ENCODE measurements at places on chromosomes 2 and 18.

DNA sequence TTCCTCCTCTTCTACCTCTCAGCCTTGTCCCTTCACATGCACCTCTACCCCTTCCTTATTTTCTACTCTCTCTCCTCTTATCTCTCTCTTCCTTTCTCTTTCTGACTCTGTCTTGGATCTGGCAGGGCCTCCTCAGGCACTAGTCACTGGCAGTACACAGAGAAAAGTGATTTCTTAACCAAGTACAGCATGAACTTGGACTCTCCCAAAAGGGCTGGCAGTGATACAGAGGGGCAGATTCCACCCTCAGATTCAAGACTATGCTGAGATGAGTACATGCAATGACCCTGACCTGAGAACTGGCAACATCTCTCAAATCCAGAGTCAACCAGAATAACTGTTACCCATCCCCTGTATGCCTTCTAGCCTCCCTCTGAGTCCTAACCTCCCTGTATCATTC is 4.3 kb downstream of the AOX1 start:
- no peak for DNase-seq

- DNase-seq = no peak
Measured at GRCh38 chr2:238790833-238791230, 57.1 kb upstream of the TWIST2 start.

GRCh38 chr2:218485986-218486667 is 67.2 kb downstream of the VIL1 start:
- no peak for DNase-seq

DNA sequence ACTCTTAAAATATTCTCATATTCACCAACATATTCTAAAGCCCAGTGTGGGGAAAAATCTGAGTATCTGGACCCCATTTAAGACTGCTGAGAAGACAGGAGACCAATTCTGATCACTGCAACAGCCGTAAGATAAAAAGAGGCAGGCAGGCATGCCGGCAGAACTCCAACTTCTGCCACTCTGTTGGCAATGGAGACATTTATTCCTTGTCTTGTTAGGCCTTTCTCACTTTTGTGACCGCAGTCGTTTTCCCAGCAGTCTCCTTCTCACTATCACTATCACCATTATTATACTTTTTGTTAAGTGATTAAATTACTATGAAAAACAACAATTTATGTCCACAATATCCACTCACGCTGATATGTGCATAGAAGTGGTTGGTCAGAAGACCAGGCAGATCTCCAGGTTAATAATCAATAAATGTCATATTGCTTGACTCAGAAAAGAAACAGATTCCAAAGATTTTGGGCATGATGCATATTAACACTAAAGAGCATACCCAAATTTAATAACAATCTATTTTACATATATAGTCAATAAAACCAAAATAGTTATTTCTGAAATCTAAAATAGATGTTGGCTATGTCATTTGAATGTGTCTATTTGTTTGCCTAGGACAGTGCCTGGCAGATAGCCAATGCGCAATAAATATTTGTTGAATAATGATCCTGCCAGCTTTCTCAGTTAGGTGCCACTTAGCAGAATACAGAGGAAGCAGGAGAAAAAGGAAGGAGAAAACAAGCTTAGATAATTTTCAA is 38.2 kb downstream of the SESTD1 start:
- DNase-seq = no peak

GRCh38 chr2:238346544-238346943 is 26.2 kb downstream of the TRAF3IP1 start:
- no peak for DNase-seq

DNA sequence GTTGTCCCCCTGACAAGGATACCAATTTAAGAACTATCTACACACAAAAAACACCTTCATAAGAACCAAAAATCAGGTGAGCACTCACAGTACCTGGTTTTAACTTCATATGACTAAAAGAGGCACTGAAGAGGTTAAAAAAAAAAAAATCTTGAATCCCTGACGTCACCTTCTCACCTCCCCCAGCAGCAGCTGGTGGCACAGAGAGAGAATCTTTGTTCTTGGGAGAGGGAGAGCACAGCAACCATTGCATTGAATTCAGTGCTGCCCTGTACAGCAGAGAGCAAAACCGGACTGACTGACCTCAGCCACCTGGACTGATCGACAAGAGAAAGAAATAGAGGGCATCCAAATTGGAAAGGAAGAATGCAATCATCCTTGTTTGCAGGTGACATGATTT is 566.0 kb downstream of the TMX3 start:
- DNase-seq = no peak

GRCh38 chr18:76264198-76264875 is 230.7 kb downstream of the ZNF516 start:
- DNase-seq = no peak

- DNase-seq = no peak
Measured at GRCh38 chr2:229126066-229126465, 145.0 kb downstream of the PID1 start.

DNA sequence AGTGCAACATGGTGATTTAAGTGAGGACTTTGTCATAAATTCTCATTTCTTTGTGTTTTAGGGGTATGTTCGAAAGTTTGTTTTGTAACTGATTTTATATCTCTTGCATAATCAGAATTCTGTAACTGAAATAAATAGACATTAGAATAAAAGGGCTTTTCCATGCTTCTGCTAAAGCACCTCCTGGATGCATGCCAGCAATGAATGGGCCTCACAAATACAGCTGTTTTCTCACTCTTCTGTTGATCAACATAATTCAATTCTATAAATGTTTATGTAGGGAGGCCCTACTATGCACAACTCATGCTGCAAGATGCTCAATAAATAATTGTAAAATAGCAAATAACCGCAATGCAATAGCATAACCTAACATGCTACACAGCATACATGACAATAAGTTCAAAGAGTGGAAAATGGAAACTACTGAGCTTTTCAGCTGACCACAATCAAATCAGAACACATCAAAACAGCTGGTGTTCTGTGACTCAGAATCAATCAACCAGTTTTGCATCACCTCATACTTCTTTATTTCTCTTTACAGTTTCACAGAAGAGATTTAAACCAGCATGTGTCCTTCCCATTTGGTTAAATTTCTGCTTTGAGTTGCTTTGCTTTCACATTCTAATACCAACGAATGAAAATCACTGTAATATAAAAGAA is 11.0 kb downstream of the CDH7 start:
- no peak for DNase-seq

- no peak for DNase-seq
Measured at GRCh38 chr2:219107758-219108157, 47.0 kb upstream of the IHH start.

DNA sequence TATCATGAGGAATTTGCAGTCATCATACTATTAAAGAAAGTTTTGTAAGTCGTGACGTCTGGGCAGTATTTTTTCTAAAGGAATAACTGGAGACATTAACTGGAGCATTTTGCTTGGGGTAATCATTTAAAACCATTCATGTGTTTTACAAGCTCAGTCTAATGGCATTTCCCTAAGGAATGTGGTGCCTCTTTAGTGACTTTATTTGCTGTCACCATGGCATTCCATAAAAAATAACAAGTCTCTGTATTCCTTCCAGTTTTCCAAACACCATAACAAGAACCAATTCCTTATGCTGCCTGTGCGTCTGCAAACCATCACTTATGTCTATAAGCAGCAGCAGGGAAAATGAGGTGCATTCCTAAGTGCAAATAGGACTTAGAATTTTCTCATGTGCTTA is 82.8 kb downstream of the EPB41L3 start:
- no peak for DNase-seq

GRCh38 chr2:209121691-209122090 is 302.2 kb upstream of the MAP2 start:
- DNase-seq = no peak

DNA sequence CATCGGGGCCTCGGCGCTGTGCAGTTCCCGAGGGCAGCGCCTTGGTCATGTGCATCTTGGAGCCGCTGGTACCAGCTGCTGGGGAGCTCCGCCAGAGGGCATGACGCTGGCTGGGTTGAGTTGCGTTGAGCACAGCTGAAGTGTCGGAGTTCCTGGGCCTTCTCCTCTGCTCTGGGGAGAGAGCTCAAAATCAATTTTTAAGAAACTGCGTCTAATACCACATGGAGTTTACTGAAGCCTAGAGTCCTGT is 48.7 kb downstream of the GREB1 start:
- no peak for DNase-seq

DNA sequence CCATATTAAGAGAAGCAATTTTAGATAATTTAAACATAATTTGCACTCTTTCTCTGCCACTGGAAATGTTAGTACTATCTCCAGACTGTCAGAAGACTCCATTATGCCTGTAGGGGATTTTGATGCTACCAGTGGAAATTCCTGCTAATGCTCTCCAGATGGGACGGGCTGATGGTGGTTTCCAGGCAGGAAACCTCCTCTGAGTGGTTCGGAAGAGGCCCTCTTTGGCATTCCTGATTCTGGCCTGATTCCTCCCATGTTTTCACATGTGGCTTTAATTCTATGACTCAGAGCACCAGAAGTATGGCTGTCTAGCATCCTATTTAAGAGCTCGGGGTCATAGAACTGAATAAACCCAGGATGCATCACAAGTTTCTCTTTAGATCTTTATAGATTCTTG is 70.9 kb upstream of the ST6GAL2 start:
- DNase-seq = no peak

DNA sequence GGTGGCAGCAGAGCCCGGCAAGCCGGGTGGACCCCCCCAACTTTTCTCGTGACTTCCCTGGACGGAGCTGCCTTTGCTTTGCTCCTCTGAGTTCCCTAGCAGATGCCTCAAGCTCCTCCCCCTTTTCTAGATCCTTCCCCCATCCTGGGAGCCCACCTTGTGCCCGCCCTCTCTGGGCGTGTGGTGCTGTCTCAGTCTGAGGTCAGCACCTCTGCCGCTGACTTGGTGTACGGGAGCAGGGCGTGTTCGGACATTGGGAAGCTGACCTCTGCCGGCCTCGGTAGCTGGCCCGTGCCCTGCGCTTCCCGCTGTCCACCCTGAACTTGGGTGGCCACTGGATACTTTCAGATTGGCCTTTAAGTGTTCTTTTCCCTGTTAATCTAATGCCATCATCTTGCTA is 19.6 kb upstream of the ESPNL start:
- DNase-seq = no peak

GRCh38 chr2:209422191-209422754 is 1.6 kb upstream of the MAP2 start:
- DNase-seq = no peak

GRCh38 chr2:202127687-202128331 is 54.8 kb downstream of the KIAA2012 start:
- DNase-seq = no peak

DNA sequence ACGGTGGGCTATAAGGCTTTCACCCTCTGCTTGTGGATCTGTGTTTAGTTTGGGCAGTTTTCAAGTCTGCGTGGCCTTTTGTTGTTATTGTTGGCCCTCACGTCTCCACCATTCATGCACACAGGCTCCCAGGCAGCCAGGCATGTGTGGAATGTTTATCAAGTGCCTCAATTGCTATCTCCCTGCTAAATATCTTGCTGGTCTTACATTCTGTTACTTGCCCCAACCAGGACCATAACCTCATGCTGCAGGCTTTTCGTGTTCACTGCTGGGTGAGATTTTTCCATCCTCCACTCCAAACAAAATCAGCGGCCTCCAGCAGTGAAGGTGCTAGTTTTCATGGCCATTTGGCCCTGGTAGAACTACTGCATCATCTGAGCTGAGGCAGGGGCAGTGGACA is 63.0 kb upstream of the DSC1 start:
- no peak for DNase-seq

DNA sequence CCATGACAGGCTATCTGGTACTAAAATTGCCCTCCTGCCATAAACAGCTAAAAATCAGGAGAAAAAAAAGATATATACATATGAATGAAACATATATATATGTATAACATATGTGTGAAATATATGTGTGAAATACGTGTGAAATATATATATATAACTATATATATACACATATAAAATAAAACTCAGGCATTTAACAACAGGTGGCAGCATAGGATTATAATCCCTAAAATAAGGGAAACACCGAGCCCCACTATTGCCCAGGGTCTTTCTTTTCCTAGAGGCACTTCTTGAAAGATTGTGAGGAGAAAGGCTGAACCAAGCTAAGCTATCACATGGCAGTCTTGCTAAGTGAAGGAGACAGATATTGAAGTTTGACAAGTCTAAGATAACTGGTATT is 65.9 kb upstream of the CYTIP start:
- no peak for DNase-seq
